NCI-H2227 treated with DMSO at 0.1 percent for 48 hours (cell line): ENCODE measurements at places on chromosomes 12 and 14.
A peak's percentile ranks its signal among the peaks of the same experiment; 100 is the strongest.

DNA sequence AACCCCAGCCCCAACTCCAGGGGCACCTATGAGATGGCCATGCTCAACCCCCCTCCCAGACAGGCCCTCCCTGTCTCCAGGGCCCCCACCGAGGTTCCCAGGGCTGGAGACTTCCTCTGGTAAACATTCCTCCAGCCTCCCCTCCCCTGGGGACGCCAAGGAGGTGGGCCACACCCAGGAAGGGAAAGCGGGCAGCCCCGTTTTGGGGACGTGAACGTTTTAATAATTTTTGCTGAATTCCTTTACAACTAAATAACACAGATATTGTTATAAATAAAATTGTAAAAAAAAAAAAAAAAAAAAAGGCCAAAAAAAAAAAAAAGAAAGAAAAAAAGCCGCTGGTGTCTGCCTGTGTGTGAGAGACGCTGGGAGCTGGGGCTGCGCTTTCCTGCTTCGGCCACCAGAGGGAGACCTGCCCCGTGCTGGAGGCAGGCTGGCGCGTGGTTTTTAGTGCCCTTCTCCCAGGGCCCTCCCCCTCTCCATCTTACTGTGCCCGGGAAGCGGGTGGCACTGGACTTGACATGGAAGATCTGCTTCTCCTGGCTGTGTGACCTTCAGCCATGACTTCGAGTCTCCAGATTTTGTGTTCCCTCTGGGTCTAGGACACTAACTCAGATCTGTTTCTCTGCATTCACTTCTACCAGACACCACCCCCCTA lies 3.4 kb upstream of the NXPH4 start:
- DNase-seq = peak; percentile 34

DNA sequence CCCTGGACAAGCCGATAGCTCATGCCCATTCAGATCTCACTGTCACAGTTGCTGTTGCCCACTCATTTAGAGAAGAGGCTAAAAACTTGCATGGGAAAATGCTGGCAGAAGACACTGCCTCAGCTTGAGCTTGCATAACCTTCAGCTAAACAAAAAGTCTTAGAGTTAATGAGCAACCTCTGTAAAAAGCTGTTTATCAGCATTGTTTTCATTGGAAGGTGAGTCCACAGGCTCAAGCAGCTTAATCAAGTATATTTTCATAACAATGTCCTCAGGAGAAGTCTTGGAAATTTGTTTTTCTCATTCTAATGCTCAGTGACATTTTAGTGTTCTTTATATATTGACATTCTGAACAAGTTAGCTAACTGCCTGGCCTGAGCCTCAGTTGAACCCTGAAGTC lies 872.9 kb downstream of the TMTC2 start:
- DNase-seq = no peak

GRCh38 chr12:62599854-62600437 lies 133.3 kb downstream of the MON2 start:
- DNase-seq = peak; percentile 10

DNA sequence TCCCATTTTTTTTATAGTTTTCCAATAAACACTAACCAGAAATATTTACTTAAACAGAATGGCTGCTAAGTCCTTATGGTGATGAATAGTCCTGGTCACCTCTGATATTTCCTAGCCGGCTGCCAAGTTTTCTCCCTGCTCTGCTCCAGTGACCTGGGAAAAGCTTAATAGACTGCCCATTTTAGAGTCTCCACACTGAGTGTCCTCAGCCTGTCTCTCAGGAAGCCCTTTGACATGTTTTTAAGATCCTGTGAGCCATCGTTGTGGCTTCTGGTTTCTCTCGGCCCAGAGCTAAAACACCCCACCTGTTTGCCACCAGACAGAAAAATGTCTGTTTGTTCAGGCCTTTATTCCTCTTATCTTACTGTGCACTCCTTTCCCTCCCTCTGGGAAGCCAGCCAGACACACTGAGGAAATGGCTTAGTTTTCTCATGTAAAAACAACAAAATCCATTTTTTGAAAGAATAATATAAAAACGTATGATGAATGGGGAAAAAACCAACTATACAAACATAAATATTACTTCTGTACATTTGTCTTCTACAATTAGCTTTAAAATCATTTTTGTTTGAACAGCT lies 25.4 kb upstream of the ALDH2 start:
- no peak for DNase-seq

GRCh38 chr12:116918464-116918863 lies 7.7 kb downstream of the FBXW8 start:
- DNase-seq = no peak

- peak; percentile 77 for DNase-seq
These were observed 8.5 kb upstream of the CFL2 start for GRCh38 chr14:34722723-34723545.

GRCh38 chr12:15756822-15757221 lies 32.4 kb downstream of the EPS8 start:
- DNase-seq = no peak

- no peak for DNase-seq
These were observed 615.1 kb downstream of the TMEM121 start for GRCh38 chr14:106141242-106142220.

DNA sequence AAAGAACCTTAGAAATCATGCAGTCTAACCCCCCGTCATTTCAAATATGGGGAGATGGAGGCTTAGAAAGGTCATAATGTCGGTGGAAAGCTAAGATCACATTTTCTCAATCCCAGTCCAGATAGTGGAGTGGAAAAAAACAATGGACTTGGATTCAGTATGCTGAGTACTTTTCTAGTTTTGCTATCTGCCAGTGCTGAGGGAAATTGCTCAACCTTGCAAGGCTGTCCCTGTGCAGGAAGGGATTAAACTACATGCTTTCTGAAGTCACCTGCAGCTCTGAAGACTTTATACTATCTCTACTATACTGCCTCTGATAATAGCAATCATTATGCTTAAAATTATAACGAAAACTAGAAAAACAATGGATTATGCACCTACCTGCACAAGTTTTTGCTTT lies 272.8 kb downstream of the LRIG3 start:
- no peak for DNase-seq

- no peak for DNase-seq
These were observed 72.9 kb upstream of the LTA4H start for GRCh38 chr12:96108321-96108720.

DNA sequence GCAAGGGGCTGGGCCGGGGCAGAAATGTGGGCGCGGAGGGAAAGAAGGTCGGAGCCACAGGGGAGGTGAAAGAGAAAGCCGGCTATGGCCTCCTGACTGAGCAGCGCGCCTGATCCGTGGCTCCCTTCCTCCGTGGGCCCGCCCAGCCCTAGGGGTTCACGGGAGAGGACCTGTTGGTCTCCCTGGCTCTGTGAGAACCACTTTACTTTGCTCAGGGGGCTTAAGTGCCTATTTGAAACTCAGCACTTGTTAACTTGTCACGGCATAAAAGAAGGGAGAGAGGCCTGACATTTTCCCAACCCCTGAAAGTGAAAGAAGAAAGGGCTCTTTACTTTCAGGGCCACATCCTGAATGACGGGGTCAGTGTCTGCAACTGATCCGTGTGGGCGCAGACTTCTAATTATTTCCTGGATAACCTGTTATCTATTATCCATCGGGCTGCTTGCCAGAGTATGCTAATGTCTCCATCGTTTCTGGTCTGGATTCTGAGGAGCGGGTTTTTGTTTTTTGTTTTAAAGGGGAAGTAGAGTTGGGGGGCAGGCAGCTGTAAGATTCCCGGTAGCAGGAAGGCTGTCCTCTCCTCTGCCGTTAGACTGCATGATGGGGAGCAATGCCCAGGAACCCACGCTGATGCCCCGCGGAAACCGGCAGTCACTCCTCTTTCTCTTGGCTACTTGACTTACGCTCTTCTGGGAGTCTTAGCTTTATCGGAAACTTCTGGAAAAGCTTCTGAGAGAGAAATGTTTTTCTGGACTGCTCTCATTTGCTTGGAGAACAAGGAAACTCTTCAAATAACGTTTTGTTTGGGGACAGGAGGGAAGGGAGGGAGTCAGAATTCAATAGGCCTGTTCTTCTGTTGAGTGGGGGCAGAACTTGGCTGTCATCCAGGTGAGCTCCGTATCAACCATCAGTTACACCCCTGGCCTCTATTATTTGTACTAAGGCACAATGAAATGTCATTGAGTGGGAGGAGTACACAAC lies 127.7 kb upstream of the MAX start:
- peak; percentile 96 for DNase-seq

GRCh38 chr14:74720526-74720925 lies 7.6 kb downstream of the FCF1 start:
- no peak for DNase-seq

- no peak for DNase-seq
These were observed 17.0 kb downstream of the PPM1H start for GRCh38 chr12:62917926-62918325.

GRCh38 chr14:96914571-96915128 lies 117.5 kb downstream of the VRK1 start:
- no peak for DNase-seq

DNA sequence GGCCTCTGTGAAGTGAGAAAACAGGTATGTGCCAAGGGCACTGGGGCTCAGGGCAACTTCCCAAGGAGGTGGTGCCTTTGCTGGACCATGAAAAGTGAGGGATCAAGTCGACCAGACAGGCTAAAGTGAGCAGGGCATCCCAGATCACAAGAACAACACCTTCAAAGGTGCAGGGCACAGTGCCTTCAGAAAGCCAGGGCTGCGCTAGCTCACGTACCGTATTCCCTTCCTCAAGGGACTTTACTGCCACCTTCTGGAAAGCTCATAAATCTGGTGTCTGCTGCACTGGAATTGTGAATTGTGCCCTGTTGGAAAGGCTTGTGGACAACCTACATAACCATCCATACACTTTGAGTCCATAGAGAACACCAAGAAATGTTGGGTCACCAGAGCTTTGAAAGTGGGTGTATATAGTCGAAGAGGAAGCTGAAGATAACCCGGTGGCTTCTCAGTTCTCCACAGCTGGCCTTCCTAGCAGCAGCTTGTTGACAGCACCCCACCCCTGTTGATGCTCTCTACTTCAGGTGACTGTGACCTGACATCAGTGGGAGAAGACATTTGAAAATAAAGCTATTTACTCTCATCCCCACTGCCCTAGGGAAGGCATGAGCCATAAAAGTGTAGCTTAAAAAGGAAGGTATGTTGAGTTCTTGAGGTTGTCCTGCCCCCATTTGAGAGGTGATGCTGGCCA lies 24.5 kb downstream of the FIGNL2 start:
- DNase-seq = peak; percentile 39

- DNase-seq = no peak
These were observed 63.5 kb downstream of the TMEM132D start for GRCh38 chr12:129840145-129840884.

GRCh38 chr12:111367661-111368221 lies 1.2 kb downstream of the PHETA1 start:
- no peak for DNase-seq

DNA sequence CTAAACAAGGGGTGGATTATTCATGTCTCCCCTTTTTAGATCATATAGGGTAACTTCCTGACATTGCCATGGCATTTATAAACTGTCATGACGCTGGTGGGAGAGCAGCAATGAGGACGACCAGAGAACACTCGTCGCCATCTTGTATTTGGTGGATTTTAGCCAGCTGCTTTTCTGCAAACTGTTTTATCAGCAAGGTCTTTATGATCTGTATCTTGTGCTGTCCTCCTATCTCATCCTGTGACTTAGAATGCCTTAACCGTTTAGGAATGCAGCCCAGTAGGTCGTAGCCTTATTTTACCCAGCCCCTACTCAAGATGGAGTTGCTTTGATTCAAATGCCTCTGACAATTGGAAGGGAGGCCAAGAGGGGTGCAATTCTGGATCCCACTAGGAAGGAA lies 5.8 kb upstream of the CCDC63 start:
- no peak for DNase-seq

GRCh38 chr14:74723134-74723533 lies 10.2 kb downstream of the FCF1 start:
- no peak for DNase-seq

DNA sequence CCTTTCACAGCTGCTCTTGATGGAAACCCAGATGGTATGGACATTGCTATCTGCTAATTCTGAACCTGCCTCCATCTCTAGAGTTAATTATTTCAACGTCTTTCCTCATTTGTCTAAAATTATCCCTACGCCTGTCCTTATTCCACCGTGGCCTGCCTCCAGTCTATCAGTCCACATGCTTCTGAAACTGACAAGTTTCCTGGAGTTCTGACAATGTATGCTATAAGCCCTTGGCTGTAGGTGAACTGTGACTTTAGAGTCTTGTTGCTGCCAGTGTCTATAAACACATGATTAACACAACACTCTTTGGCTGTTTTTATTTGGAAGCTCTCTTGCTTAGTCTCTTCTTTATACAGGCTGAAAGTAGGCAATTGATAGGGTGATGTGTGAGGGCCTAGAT lies 1052.9 kb downstream of the TMTC2 start:
- DNase-seq = no peak

DNA sequence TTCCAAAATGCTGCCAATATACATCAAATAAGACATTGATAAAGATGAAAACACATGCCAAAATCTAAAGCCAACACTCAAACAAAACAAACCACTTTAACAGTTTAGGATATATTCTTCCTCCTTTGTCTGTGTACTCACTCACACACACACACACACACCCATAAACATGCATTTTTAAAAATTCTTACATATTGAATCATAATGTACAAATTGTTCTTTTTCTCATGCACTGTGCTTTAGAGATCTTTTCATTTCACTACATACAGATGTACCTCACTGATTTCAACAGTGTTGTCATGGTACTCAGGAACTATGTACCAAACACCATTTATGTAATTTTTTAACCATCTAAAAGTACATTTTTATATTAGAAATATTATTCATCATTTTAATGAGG lies 9.5 kb upstream of the RERG start:
- no peak for DNase-seq

DNA sequence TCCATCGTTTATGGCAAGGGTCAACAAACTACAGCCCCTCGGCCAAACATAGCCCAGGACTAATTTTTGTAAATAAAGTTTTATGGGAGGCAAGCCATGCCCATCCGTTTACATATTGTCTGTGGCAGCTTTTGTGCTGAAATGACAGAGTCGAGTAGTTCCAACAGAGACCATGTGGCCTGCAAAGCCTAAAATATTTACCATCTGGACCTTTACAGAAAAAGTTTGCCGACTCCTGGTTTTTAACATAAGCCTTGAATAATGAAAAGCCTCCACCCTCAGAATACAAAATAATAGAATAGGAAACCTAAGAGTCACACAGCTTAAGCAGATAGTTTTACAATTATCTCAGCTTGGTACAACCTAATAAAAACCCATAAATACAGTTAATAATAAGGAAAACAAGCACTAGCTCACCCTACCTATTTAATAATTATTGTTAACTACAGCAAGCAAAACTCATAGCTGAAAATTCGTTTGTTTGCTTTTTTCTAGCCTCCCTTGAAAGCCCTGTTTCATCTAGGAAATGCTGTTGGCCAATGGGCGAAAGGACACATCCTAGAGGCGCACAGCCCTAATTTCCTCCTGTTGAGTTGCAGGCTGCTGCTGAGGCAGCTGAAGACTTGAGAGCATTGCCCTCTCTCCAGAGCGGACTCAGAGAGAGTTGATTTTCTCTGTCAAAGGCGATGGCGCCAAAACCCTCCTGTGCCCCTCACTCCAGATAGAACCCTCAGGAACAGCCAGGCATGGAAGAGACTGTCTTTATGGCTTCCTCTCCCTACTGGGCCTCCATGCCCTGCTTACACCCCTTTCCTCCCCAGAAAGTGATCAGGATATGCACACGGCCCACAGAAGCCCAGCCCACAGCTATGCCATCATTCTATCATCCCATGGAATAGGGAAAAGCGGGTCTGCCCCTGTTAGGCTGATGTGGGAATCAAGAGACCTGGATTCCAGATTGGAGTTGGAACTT lies 107.2 kb downstream of the DPF3 start:
- no peak for DNase-seq

- DNase-seq = no peak
These were observed 144.2 kb upstream of the FAR2 start for GRCh38 chr12:29004936-29005304.

GRCh38 chr12:51484119-51484518 lies 59.5 kb downstream of the SLC4A8 start:
- DNase-seq = no peak
